Eye (tissue), 1 donor: ENCODE measurements at places on chromosomes 3 and 15.

- no peak for DNase-seq
Measured at GRCh38 chr3:63022114-63022513, 146.9 kb upstream of the CADPS start.

GRCh38 chr15:50182219-50183013, 420 bp downstream of the SLC27A2 start:
- DNase-seq, result peak; percentile 70

DNA sequence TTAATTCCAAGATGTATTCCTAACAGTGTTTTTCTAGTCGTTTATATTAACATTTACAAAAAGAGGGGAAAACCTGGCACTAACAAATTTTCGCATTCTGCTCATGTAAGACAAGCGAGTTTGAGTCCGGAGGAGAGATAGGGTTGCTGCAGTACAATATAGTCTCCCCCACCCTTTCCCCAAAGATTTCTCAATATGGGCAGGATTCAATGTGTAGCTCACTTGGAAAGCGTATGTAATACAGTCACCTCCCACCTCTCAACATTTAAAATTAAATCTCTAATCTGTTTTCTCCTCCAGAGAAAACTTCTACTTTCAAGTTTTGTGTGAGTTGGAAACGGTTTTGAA, 57.9 kb downstream of the CMSS1 start:
- no peak for DNase-seq

- no peak for DNase-seq
Measured at GRCh38 chr15:58738046-58738707, 11.3 kb downstream of the ADAM10 start.

DNA sequence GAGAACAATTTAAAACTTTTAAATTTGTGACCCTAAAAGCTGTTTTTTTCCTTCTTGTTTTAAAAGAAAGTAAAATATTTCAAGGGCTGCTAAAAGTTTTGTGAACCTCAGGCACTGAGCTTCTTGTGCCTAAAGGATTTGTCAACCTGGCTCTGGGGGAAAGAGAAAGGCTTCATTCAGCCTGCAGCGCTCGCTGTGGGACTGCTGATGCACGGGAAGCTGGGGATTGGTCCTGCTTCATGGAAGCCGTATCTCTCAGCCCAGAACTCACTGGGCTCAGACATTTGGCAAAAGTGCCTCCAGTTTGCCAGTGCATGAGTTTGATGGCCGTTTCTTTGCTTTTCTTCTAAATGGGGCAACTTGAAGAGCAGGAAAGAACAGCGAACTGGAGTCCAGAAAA, 30.8 kb downstream of the TPRG1 start:
- no peak for DNase-seq

GRCh38 chr3:102053375-102053989, 204.2 kb downstream of the NFKBIZ start:
- DNase-seq, result no peak

DNA sequence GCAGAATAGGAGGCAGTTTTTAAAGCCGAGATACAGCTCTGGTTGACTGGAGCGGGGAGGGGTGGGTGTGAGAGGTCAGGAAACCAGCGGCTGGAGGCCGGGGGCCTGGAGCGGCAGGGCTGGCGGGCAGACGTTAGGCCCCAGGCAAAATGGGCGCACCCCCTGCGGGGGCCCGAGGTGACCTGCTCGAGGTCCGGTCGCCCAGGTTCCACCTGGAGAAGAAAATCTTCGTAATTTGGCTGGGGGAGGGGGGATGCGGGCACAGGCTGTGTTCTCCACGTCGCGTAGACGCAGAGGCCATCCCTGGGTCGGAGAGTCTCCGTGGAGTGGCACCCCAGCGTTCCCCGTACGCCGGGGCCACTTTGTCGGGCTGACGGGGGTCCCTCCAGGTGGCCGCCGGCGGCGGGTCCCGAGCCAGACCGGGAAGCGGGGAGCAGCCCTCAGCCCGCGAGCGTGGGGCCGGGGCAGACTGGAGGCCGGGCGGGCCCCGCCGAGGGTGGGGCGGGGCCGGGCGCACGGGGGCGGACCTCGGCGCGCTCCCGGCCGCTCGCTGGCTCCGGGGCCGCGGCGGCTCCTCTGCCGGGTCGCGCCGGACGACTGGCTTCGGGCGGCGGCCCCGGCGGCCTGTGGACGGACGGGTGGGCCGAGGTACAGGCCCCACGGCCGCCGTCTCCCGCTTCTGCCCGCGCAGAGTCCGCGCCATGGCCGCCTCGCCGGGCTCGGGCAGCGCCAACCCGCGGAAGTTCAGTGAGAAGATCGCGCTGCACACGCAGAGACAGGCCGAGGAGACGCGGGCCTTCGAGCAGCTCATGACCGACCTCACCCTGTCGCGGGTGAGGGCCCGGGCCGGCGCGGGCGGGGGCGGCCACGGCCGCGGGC, at the start of gene CRTC3:
CRTC3 (plus strand) TSS at position 553 of the 879 bp plus-strand sequence; CDS start at position 702, 149 bp downstream.
- DNase-seq, result peak; percentile 80

GRCh38 chr3:44995142-44995770, 19.2 kb downstream of the EXOSC7 start:
- peak; percentile 71 for DNase-seq

- DNase-seq, result no peak
Measured at GRCh38 chr3:188759336-188760005, 412.3 kb upstream of the TPRG1 start.

- DNase-seq, result no peak
Measured at GRCh38 chr3:106381286-106381938, 512.6 kb upstream of the CBLB start.

DNA sequence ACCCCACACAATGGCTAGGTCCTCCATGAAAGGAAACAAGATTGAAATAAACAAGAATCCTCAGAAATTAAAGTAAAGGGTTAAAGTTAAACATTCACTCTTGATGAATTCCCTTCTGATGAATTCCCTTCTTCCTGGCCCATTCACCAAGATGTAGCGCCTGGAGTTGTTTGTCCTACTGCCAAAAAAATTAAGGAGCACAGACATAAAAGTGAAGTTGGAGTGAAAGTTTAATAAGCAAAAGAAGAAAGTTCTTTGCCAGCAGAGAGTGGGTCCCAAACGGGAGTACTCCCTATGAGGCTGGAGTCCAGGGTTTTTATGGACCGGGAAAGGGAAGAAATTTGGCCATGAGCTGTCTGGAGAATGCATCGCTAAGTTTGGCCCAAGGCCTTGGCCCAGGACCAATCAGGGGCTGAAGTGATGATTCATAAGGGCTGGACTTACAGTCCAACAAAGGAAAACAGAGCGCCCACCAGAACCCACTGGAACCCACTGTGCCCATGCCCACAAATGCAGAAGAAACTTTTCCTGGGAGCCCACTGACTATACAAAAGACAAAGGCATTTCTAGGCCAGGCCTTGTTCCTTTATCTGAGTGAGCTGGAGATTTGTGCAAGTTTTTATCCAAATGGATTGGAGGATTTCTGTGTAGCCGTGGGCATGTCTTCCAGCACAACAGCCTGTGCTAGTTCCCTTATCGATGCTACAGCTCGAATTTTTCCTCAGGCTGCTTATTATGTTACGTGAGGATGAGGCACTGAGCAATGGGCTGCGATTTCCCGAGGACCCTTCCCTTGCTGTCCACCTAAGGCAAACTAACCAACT, 1561.6 kb downstream of the OTOL1 start:
- DNase-seq, result no peak

DNA sequence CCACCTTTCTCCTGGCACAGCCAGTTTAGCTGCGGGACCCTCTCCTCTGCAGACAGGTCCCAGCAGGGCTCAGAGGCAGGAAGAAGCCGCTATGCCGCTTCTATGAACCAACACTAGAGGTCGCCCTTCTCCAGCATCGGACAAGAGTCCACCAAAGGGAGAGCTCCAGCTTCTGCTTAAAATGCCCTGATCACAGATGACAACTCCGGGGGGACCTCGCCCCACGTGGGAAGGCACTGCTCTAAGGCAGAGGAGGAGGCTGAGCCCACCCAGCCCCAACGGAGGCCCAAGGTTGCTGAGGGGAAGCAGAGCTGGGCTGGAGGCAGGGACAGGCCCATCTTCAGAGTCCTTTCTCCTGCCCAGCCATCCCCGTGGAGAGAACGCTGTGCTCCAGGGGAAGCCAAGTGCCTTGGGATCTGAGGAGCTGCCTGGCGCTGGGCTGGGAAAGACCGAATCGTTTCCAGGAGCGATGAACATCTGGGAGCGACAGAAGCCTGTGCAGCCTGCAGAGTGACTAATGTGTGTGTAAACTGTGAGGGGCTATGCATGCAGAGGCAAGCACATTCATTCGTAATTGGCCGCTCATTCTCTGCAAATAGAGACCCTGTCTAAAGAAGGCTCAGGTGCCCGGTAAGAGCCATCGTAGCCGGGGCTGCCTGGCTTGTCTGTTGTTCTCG, 43.5 kb upstream of the BDH1 start:
- peak; percentile 92 for DNase-seq

DNA sequence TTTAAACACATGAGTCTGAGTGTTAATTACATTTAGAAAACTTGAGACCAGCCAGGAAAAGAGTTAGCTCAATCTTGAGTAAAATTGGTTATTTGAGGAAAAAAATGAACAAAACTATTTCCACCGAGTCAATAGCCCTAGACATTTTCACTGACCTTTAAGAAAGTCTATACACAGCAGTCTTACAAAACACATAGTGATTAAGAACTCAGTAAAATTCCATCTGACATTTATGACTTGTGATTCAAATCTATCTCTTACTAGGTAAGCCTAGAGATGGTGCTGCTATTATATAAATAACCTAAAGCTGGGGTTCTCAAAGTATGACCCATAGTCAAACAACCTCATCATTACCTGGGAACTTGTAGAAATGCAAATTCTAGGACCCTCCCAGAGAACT, 109.1 kb upstream of the COL8A1 start:
- no peak for DNase-seq

DNA sequence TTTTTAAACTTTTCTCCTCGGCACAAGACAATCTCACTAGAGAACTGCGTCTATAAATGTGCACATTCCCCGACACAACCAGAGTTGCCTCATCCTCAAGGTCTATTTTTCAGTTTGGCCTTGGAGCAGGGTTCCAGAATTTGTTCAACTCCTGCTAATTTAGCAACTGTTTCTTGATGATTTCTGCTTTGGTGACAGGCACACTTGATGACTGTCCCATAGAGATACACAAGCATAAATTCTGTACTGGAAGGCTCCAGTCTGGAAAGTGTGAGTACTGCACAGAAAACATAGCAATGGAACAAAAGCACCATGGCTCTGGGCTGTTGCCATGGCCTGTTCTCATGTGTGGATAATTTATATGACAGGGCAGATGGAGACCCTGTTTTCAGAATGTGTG, 379.6 kb upstream of the PDZRN3 start:
- DNase-seq, result peak; percentile 30
